NCI-H460 (cell line): ENCODE measurements at places on chromosomes 3 and 15. TPM values are rescaled to one million over a fixed set of nuclear protein-coding genes. Genes with fewer than 3 reads are reported as not detected.

- DNase-seq = no peak
Observed at GRCh38 chr3:14920536-14920935, 26.8 kb upstream of the NR2C2 start.

- DNase-seq = no peak
Observed at GRCh38 chr15:61447981-61448380, 218.9 kb upstream of the RORA start.

- DNase-seq = no peak
Observed at GRCh38 chr3:122862381-122862780, 67.5 kb downstream of the SLC49A4 start.

MRPL46 gene
- total RNA-seq = 38.3 and 41.1 TPM in 2 replicates

- no peak for DNase-seq
Observed at GRCh38 chr3:195905970-195906864, 2.1 kb downstream of the TNK2 start.

DNA sequence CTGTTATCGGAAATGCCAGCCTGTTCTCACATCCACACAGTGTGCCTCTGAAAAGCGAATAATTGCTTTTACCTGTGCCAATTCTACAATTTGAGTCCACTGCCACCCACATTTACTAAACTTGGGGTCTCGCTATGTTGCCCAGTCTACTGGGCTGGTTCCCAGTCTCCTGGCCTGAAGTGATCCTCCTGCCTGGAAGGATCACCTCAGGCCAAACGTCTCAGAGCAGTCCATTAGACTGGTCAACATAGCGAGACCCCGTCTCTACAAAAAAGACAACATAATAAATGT is 827 bp upstream of the INO80 start:
- DNase-seq = no peak

- no peak for DNase-seq
Observed at GRCh38 chr15:87907676-87908446, 348.7 kb downstream of the NTRK3 start.

GRCh38 chr15:41671656-41672648 is 11.7 kb downstream of the MGA start:
- DNase-seq = no peak

CLDN18 gene
- total RNA-seq = not detected in 2 replicates

- DNase-seq = no peak
Observed at GRCh38 chr15:50150349-50150748, 31.3 kb upstream of the ATP8B4 start.

DNA sequence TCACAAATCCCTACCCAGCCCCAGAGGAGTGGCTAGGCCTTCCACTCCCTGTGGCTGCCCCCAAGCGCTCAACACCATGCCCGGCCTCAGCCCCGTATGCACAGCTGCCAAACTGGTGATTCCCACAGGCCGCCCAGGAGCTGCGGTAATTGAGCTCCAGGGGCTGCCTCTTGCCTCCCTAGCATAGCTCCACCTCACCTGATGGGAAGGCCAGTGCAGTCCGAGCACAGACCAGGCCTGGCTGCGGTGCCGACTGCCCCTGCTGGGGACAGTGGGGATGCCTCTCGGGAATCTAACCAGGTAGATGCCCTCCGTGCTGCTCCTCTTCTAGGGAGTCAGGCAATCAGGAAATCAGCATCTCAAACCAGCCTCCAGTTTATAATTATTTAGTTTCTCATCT is 25.9 kb downstream of the SCN5A start:
- no peak for DNase-seq

DNA sequence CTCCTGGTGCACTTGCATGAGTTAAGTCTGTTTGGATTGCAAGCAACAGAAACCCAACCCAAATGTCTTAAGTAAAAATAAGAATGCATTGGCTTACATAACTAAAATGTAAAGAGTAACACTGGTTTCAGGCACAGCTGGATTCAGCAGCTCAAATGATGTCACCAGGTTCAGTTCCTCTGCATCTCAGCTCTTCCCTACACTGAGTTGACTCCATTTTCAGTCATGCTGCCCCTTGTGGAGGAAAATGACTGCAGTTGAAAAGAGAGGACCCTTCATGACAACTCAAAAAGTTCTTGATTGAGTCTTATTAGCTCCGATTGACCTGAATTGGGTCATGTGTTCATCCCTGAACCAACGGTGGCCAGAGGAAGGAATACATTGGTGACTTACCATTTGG is 138.5 kb upstream of the ABI3BP start:
- DNase-seq = no peak

CHRFAM7A gene
- 1.3 and 4.5 TPM in 2 replicates for total RNA-seq

MYZAP gene
- not detected in 2 replicates for total RNA-seq

DNA sequence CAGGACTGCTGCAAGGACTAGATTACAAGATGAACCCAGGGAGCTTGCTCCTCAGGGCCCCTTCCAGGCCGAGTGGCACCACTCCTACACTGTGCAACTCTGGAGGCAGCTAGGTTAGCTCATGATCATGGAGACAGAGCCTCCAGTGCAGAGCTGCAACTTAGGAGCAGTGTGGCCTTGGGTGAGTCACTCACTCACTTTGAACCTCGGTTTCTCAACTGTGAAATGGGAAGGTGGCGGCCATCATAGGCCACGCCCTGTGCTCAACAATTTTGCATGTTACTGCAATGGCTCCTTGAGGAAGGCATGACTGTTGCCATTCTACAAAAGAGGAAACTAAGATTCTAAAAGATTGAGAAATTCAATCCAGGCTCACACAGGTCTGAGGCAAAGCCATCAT is 11.2 kb upstream of the CXCR6 start:
- DNase-seq = no peak

GRCh38 chr3:31575448-31575847 is 42.7 kb downstream of the STT3B start:
- DNase-seq = no peak

GRCh38 chr3:63909431-63909830 is 2.8 kb downstream of the SCAANT1 start:
- DNase-seq = no peak

DNA sequence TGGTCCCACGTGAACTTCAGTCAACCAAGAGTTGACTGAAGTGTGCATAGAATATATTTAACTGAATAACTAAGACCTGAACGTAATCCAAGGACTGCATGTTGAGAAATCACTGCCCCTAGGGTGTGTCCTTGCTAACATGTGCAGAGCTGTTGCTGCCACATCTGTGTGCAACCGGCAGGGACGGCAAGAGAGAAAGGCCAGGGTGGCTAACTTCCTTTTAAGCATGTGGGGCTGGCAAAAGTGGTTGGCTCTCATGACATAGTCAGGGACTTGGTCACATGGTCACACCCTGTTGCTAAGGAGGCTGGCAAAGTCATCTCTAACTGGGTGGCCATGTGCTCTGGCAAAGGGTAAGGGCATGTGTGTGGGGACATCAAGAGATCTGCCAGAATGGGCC is 52.4 kb downstream of the GASK1A start:
- DNase-seq = no peak

DNA sequence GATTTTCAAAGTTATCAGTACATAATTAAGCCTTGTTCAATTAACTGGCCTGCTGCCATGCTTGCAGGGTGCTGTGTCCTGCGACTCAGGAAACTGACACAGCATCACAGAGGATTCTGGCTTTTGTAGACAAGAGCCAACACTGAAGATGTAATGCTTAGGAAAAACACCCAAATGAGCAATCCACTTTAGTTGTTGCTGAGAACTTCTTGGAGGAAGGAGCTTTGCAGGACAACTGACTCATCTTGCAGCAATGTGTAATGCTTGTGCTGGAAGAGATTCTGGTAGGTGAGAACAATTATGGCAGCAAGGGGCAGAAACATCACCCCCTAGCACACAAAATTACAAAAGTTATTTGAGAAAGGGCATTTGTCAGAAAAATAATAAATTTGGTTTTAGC is 67.6 kb downstream of the NLGN1 start:
- peak; percentile 27 for DNase-seq

PLCH1 gene
- 0.79 and 0.81 TPM in 2 replicates for total RNA-seq

DNA sequence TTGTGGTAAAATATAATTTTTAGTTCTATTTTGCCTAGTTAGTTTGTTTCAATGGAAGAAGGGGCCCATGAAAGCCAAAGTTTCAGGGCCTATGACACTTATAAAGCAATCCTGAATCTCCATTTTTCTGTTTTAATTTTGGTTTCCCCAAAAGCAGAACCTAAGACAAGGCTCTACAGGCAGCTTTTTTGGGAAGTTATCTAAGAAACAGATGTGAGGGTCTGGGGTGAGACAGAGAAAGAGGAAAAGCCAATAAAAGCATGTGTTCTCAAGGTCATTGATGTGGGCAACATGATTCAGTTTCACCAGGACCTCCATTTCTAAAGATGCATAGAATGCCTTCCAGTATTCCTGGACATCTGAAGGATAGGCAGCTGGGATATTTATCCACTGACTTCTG is 598.5 kb downstream of the PDCD6IP start:
- no peak for DNase-seq

GRCh38 chr3:126578702-126579101 is 20.0 kb upstream of the C3orf22 start:
- DNase-seq = no peak

DNA sequence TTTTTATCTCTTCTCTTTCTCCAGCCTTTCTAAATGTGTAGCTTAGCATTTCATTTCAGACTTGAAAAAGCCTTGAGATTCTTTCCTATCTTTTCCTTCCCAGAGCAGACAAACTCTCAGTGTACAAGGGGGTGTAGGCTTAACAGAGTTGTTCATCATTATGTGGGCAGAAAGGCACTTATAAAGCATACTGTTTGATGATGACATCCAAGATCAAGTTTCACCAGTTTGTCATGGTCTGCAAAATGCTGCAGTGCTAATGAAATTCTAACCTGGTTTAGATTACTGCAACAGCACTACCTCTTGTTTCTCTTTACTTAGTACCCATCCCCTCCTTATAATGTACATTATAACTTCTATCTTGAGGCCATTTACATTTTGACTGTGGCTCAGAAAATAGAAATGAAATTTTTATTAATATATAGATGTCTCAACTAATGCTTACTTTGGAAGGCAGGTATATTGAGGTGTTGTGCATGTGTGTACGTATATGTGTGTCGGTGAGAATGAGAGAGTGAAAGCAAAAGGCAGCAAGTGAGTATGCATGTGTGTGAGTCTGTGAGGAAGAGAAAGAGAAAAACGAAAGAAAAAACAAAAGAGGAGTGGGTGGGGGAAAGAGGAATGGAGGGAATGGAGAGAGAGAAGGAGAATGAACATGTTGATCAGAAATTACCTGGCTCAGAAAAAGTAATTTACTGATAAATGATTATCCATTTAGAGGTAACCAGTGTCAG is 1043.6 kb downstream of the TUSC7 start:
- DNase-seq = no peak

- DNase-seq = peak; percentile 78
Observed at GRCh38 chr15:60585743-60586708, 107.1 kb upstream of the ICE2 start.

- DNase-seq = no peak
Observed at GRCh38 chr3:150251187-150252062, 156.7 kb upstream of the TSC22D2 start.

GPR160 gene
- 2.1 and 3.2 TPM in 2 replicates for total RNA-seq

ACAP2 gene
- 36.6 and 36.7 TPM in 2 replicates for total RNA-seq

- no peak for DNase-seq
Observed at GRCh38 chr3:78725703-78726246, 1042.0 kb downstream of the ROBO1 start.

DNA sequence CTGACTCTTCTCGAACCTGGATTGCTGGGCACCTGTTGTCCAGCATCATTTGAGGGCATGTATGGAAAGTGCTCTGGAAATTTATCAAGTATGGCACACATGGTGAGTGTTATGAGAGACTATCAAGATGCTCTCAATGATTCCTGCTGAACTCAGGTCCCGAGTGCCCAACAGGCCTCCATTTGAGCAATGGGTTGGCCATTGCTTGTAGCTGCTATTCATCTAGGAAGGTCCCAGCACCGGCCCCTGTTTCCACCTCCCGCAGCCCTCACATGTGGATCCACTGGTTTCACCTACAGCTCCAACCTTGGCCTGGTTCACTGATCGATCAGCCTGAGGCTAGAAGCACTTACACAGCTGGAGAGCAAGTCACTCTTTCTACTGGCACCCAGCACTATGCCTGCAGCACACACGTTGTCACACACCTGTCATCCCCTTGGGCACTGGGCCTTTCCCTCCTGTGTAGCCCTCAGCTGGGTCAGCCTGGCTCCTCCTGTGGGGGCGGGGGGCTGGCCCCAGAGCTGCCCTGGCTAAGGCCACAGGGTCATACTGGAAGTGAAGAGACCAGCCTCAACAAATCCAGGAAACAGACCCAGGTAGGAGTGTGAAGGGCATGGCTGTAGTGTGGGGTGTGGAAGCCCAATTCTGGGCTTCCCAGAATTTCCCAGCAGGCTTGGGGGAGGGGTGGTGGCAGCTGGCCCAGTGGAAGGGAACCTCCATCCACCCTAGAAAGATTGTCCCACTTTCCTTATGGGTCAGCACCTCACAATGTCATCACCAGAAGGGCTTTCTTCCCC is 41.7 kb upstream of the SMAD3 start:
- no peak for DNase-seq

- no peak for DNase-seq
Observed at GRCh38 chr15:90187257-90187868, 13.8 kb upstream of the SEMA4B start.
